Neural cell (in vitro differentiated cells): ENCODE measurements at places on chromosomes 7 and 10. TPM values are rescaled to one million over a fixed set of nuclear protein-coding genes. Genes with fewer than 3 reads are reported as not detected.

The KIAA1549 gene
- 14.1 and 14.8 TPM in 2 replicates for polyA plus RNA-seq

The ZCWPW1 gene
- polyA plus RNA-seq, result 3.1 and 6.8 TPM in 2 replicates

The CLDN4 gene
- 0.09 TPM in 1 of 2 replicates, not detected in the other for polyA plus RNA-seq

The PRRT4 gene
- polyA plus RNA-seq, result 32.5 and 34.4 TPM in 2 replicates

The CFAP69 gene
- polyA plus RNA-seq, result 5.9 and 6.2 TPM in 2 replicates

The SLC13A1 gene
- polyA plus RNA-seq, result not detected in 2 replicates

The EBLN1 gene
- not detected in 2 replicates for polyA plus RNA-seq

The FRMPD2 gene
- 0.14 TPM in 1 of 2 replicates, not detected in the other for polyA plus RNA-seq

The CYP3A7 gene
- not detected in 2 replicates for polyA plus RNA-seq

The ZNF777 gene
- polyA plus RNA-seq, result 6.1 and 7.0 TPM in 2 replicates

The CUL2 gene
- polyA plus RNA-seq, result 40.5 and 51.9 TPM in 2 replicates

The CAV2 gene
- polyA plus RNA-seq, result 1.1 TPM in 1 of 2 replicates, not detected in the other

The STK31 gene
- 0.76 and 1.4 TPM in 2 replicates for polyA plus RNA-seq

The ANLN gene
- 4.2 and 5.8 TPM in 2 replicates for polyA plus RNA-seq

The PAX4 gene
- not detected in 2 replicates for polyA plus RNA-seq

The ANKRD1 gene
- 0.98 TPM in 1 of 2 replicates, not detected in the other for polyA plus RNA-seq

The ADK gene
- 15.3 and 19.5 TPM in 2 replicates for polyA plus RNA-seq

The MYPN gene
- polyA plus RNA-seq, result not detected in 2 replicates

The TLX1 gene
- not detected in 2 replicates for polyA plus RNA-seq

The LRRC18 gene
- not detected in 2 replicates for polyA plus RNA-seq

The VSTM4 gene
- 0.52 and 0.66 TPM in 2 replicates for polyA plus RNA-seq

The WEE2 gene
- 0.34 and 0.63 TPM in 2 replicates for polyA plus RNA-seq

The ADRB1 gene
- not detected in 2 replicates for polyA plus RNA-seq

The MACROH2A2 gene
- 173 and 177 TPM in 2 replicates for polyA plus RNA-seq

The MBL2 gene
- not detected in 2 replicates for polyA plus RNA-seq

The CPEB3 gene
- 17.9 and 20.0 TPM in 2 replicates for polyA plus RNA-seq

The MMP21 gene
- not detected in 2 replicates for polyA plus RNA-seq

The PLEKHA8 gene
- polyA plus RNA-seq, result 42.7 and 43.1 TPM in 2 replicates

The WNT16 gene
- not detected in 2 replicates for polyA plus RNA-seq
